COLO829 (cell line): ENCODE measurements at places on chromosomes 1 and 21.

GRCh38 chr1:182622901-182623528 lies 18.8 kb upstream of the RGS16 start:
- DNase-seq, result no peak

DNA sequence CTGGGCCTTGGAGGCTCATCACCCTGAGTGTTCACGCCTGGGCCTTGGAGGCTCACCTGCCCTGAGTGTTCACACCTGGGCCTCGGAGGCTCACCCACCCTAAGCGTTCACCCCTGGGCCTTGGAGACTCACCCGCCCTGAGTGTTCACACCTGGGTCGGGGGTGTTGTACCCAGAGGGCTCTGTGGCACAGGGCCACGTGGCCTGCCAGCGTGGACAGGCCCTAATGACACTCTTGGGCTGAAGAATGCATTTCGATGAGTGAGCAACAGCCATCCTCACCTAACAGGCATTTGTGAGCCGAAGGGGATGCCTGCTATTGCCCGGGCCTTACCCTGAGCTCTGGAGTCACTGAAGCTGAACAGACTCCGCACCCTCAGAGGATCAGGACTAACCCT lies 17.5 kb downstream of the SLC19A1 start:
- no peak for DNase-seq

DNA sequence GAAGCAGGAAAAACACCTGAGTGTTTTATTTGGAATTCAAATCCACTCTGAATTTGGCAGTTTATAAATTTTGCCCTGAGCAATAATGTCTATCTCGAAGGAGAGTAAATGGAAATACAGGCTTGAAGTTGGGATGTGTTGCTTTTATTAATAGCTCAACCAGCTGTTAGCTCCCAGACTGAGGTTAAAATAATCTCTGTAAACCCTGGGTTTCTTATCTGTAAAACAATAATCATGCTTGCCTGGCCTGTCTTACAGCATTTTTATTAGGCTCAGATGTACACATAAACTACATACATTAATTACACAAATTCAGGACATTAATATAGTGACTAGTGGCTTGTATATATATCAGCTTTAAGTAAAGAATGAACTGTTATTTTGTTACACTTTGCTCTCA lies 148.5 kb downstream of the GALNT2 start:
- no peak for DNase-seq

- DNase-seq, result no peak
Measured at GRCh38 chr1:24318615-24319311, 394 bp upstream of the GRHL3 start.

DNA sequence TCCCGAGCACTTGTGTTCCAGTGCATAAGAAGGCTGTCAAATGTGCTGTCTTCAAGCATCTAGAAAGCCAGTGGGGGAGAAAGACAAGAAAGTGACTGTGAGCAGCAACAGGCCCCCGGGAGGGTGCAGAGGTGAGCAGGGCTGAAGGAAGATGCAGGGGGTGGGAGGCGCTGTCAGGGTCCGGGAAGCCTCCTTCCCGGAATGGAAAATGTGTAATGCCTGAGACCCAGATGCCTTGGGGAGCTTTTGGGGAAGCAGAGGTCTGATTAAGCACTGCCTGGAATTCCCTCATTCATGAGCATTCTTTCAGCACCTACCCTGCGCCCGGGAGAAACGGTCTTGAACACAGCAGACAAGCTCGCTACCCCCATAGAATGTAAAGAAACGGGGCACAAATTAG lies 1.3 kb downstream of the NPHP4 start:
- DNase-seq, result no peak

DNA sequence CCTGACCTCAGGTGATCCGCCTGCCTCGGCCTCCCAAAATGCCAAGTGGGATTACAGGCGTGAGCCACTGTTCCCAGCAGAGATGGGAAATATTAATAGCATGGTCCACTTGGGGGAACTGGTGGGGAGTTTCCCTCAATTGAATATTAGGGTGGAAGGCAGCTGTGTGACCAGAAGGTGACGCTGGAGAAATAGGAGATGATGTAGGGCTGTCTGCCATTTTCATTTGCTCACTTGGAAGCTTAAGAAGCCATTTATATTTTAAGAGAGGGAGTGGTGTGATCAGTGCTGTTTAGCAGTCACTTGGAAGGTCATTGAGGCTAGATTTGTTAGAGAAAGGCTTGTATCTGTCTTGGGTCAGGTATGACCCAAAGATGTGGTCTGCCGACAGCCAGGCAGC lies 19.9 kb downstream of the KDM4A start:
- DNase-seq, result no peak

DNA sequence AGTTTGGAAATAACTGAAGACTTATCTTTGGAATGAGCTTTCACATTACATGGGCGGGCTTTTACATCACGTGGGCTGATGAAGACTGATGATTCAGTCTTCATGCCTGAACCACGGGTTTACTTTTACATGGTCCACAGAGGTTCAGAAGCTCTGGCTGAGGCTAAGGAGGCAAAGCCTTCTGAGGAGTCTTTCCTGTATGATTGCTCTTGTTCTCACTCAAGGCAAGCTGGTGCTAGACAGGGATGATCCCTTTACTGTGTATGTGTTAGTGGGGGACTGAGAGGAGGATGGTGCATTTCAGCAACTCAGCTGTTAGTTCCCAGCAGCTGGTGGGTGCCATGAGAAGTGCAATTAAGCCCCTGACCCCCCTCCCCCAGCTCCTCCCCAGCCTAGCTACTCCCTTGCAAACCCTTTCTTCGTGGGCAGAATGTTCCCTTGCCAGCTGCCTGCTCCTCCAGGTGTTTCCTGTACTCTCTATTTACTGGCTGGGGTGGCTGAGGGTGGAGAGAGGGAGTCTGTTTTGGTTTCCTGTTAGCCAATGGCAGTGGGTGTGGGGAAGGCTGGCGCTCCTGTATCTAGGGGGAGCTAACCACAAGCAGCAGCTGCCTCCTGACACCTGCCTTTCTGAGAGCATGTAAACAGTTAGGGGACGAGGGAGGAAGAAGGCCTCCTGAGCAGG lies 15.4 kb downstream of the BTG2 start:
- no peak for DNase-seq

- peak; percentile 36 for DNase-seq
Measured at GRCh38 chr1:1290238-1290731, 10.0 kb downstream of the SCNN1D start.

GRCh38 chr1:209791920-209792319 lies 7.6 kb upstream of the C1orf74 start:
- no peak for DNase-seq

GRCh38 chr1:165863346-165863745 lies 35.9 kb downstream of the UCK2 start:
- DNase-seq, result no peak

DNA sequence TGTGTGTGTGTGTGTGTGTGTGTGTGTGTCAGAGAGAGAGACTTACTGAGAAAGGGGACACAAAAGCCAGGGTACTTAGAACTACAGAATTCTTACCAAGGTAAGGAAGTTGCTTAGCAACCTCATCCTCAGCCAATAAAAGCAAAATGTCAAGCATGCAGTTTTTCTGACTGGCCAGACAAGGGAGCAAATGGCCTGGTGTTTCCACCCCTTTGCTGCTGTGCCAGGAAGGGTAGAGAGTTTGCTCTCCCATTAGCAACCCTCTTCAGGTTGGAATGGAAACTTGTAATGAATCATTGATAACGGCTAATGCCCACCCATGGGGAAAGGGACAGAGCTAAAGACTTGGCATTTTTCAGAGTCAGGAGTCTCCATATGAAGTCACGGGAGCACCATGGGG lies 10.6 kb downstream of the RXRG start:
- no peak for DNase-seq

- DNase-seq, result peak; percentile 91
Measured at GRCh38 chr1:225655509-225656258, 2.8 kb upstream of the ENAH start.

- DNase-seq, result no peak
Measured at GRCh38 chr21:41808846-41809245, 42.0 kb upstream of the RIPK4 start.

- DNase-seq, result no peak
Measured at GRCh38 chr1:20126041-20126805, 6.9 kb upstream of the PLA2G2D start.

DNA sequence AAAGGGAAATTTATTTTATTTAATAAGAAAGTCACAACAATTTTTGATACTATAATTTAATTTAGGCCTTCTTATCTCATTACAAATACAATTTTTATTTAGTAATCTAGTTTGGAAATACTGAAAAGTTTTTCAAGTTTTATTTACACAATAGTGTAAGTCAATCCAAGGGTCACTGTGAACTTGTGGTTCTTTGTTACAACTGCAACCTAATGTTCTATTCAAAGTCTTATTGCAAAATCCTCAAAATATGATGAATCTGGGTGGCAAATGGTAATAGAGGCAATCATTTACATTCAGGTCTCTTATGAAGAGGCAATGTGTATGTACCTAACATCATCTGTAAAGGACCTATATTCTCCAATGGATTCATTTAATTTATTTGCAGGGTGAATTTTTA lies 421.2 kb downstream of the DPYD start:
- no peak for DNase-seq

GRCh38 chr1:20405051-20405754 lies 80.8 kb downstream of the CAMK2N1 start:
- DNase-seq, result no peak

DNA sequence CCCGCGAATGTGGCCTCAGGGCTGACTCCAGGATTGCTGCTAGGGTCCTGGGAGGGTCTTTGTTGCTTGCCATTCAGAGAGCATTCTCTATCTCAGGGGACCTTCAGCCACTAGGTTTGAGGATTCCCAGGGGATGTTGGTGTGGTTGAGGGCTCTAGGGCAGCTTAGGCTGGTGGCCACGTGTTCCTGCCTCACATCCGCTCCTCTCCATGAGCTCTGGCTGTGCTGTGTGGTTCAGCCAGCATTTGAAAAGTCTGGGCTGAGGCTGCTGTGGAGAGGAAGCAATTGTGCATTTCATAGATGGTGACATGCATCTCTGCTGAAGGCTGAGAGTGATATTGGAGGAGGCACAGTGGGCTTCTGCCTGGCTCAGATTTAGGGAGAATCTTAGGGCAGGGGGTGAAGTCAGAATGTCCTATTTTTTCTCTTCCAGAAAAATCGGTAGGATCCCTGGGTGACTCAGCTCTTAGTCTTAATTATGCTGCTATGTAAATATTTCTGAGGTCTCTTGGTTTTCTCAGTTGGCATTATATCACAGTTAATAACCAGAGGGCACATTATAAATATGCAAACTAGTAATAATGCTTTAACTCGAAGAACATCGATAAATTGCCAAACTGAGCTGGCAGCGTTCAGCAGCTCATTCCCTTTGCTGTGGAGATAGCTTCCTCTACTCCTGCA lies 182.3 kb downstream of the CAMTA1 start:
- peak; percentile 32 for DNase-seq
